Non-pigmented ciliary epithelial cell (primary cell): ENCODE measurements at places on chromosomes 7 and 10.

DNA sequence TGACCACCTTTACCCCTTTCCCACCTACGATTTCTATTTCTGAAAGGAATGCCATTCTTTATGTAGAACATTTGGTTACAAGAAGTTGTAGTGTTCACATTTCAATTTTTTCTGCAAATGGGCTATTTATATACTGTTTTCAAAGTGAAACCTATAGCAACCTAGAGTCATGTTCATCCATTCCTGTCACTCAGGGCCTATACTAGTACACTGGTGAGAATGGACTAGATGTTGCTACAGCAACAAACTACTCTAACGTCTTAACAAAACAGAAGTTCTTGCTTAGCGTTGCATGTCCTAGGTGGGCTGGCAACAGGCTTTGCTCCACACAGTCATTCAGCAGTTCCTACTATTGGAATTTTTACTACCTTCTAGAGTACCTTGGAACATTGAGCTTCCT is 16.3 kb downstream of the CASD1 start:
- DNase-seq: no peak

GRCh38 chr10:116470768-116471415 is 43.2 kb downstream of the PNLIPRP3 start:
- DNase-seq: no peak

DNA sequence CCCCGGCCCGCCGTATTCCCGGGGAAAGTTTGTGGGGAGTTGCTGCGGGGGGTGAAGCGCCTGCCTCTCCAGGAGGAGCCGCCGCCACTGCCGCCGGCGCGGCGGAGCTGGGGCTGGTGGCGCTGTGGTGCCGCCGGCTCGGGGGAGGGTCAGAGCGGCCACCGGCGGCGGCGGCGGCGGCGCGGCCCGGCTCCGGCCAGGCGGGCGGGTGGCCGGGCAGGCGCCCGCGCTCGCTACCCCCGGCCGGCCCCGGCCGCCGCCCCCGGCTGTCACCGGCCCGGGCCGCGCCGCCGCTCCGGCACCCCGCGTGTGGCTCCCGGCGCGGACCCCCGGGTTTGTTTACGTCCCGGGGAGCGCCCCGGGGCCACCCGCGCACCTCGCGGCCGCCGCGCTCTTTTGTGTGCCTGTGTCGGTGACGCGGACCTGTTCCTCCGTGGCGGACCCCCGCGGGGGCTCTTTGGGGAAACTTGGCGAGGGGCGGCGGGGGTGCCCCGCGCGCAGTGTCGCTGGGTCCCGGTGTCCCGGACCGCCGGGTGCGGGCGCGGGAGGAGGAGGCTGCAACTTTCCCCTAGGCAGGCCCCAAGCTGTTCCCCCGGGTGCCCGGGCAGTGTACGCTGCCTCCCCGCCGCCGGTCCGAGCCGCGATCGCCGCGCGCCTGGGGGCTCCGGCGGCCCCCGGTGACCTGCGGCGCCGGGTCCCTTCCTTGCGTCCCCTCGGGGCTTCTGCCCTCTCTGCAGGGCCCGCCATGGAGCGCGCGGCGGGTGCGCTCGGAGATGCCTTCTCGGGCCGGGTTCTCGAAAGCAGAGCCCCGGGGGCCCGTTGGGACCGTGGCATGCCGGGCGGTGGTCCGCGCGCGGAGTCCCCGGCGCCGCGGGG is 593 bp upstream of the CUX1 start:
- DNase-seq: no peak

DNA sequence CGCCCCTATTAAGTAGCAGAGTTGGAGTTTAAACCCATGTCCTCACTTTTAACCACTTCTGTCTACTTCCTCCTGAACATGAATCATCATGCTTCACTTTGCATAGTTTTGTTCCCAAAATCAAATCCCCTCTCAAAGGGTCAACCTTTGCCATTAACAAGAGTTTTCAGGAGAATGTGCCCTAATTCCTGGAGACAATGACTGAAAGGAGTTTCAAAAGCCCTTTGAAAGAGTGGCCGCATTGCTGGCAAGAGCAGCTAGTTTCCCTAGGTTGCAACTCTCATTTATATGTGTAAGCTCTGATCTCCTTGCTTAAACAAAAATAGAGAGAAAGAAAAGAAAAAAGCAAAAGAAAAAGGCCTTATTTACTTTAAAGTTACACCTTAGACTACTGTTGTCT is 9.2 kb downstream of the LGI1 start:
- no peak for DNase-seq

DNA sequence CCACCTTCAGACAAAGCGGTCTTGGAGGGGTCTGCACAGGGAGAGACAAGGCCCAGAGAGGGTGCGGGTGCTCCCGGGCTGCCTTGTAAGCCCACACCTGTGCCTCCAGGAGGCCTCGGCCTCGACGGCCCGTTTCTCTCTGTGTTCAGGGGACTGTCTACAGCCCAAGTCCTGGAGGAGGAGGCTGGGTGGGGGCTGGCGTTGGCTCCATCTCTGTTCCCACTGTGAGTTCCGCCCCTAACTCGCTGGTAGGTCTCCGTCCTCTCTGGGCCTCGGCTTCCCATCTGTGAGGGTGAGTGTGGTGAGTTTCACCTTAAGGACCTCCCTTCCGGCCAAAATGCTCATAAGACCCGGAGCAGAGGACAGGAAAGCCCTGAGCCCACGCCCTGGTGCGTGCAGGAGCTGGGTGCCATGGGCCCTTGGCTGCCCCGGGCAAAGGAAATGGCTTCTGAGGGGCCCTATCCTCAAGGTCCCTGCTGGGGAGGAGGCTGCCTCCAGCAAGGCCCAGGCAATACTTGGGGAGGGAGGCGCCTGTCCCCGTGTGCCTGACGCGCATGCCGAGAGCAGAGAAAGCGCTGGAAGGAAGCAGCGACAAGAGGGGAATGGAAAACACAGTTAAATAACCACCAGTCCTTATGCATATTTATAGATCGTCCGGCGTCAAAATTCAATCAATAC is 276.8 kb downstream of the ELFN1 start:
- DNase-seq: no peak

DNA sequence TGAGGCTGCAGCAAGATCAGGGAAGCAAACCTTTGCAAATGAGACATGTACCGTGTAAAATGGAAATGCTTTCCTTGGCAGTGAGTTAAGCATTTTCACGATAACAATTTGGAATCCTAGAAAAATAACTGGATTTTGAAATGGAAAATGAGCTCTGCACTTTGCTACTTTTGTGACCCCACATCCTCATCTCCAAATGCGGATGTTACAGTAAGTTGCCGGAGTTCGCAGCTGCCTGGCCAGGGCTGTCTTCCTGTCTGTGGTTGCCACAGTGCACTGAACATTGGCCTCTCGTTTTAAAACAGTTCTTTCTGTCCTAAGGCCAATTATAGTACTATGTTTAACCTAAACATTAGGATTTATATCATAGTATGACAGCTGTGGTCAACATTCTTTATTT is 136.2 kb upstream of the FZD8 start:
- DNase-seq: no peak
